ENCODE measurements at places on chromosomes 16 and 17.

- no peak for DNase-seq
Observed at GRCh38 chr16:9661336-9662017, 520.8 kb downstream of the GRIN2A start.

- DNase-seq, result no peak
Observed at GRCh38 chr16:75497558-75497957, 2.3 kb upstream of the CHST6 start.

- no peak for DNase-seq
Observed at GRCh38 chr17:78834571-78834970, 6.0 kb downstream of the USP36 start.

- DNase-seq, result peak; percentile 68
Observed at GRCh38 chr16:28623172-28623711, 13.4 kb upstream of the SULT1A1 start.

- no peak for DNase-seq
Observed at GRCh38 chr16:86517033-86517432, 6.7 kb downstream of the FOXF1 start.

- peak; percentile 32 for DNase-seq
Observed at GRCh38 chr17:30376621-30377452, 1.9 kb upstream of the CPD start.

GRCh38 chr16:66705790-66706505 lies 9.4 kb upstream of the CMTM4 start:
- no peak for DNase-seq

- no peak for DNase-seq
Observed at GRCh38 chr17:74748279-74748528, 224 bp upstream of the NHERF1 start.

All from activated CD4-positive, alpha-beta T cell treated with anti-CD3 and anti-CD28 coated beads, Interleukin-2, amount 50 U/mL, for 24 hours (primary cell).